HEK293T (cell line): ENCODE measurements at places on chromosomes 4 and X.

DNA sequence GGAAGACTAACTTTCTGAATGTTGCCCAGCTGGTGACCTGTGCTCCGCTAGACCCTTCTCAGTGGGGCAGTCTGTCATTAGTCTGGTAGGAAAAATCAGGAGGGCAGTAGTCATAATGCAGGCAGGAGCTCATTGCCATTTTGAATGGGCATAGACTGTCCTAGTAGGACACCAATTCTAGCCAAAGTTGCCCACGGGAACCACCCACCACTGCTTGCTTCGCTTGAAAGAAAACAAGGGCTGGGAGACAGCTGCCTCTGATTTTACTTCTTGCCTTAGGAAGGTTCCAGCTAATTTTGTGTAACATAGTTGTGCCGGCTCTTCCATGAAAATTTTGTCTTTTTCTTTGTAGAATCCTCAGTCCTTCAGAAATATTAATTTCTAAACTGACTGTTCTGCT lies 23.3 kb downstream of the HOPX start:
- DNase-seq: no peak

GRCh38 chrX:108590496-108590895 lies 145.9 kb downstream of the IRS4 start:
- no peak for DNase-seq

- no peak for DNase-seq
Measured at GRCh38 chrX:47707031-47707780, 48.2 kb upstream of the UXT start.

DNA sequence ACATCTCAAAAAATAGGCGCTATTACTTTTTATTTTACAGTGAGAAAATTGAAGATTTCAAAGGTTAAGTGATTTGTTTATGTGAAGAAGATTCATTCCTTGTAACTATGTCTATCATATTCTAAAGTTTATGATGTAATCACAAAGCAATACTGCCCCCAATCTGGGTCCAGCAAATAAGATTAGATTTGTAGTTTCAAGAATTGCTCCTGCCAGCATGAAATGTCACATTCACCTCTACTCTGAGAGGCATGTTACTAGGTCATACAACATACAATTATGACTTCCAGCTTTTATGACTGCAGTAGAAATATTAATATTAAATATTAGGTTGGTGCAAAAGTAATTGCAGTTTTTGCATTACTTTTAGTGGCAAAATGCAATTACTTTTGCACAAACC lies 976.2 kb downstream of the FSTL5 start:
- DNase-seq: no peak

GRCh38 chrX:121052122-121052521 lies 4.7 kb downstream of the GLUD2 start:
- DNase-seq: no peak

DNA sequence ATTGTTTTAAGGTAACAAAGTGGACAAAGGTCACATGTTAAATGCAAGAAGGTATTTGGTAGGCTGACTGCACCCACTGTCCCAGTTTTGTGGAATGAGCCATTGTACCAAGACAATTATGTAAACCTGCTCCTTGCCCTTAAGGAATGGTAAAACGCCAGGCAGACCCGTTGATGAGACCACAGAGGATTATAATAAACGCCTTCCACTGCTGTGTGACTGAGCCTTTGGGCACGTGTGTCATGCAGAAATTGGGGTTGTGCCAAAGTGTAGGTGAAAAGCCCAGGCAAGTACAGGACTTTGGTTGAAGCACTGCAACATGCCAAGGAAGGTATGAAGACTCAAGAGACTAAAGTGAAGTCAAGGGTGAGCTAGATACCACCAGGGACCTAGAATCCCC lies 59.7 kb downstream of the LRRC66 start:
- DNase-seq: no peak

DNA sequence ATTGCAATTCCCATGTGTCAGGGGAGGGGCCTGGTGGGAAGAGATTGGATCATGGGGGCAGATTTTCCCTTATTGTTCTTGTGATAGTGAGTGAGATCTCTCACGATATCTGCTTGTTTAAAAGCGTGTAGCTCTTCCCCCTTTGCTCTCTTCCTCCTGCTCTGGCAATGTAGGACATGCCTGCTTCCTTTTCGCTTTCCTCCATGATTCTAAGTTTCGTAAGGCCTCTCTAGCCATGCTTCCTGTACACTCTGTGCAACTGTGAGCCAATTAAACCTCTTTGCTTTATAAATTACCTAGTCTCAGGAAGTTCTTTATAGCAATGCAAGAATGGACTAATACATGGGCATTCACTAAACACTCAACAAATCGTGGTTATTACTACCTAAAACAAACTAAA lies 37.2 kb upstream of the PAPSS1 start:
- DNase-seq: no peak

GRCh38 chr4:53441564-53441963 lies 64.1 kb downstream of the FIP1L1 start:
- DNase-seq: no peak

DNA sequence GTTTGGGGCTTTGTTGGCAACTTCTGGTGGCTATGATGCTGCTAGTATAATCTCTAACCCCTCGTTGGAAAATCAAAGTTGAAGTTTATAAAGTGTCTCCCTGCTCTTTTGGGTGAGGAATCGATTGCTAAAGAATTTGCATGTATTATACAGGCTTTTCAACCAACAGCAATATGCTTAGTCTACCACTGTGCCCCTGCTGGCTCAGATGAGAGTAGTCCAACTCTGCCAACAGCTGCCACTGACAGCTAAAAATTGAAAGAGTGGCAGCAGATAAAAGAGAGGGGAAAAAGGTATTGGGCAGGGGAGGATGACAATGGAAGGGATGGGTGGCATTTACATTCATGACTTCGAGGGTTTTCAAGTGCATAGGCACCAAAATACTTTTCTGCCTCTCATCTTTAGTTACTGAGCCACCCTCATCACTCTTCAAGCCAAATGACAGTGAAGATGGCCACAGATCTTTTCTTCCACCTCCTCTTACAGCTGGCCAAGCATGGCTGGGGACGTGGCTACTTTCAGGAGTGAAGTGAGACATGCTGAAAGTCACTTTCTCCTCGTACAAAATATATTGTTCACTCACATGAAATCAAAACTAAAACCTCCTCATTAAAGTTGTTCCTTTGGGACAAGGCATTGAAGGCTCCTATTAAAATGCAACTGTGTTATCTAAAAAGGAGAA lies 2.7 kb upstream of the GRIA3 start:
- no peak for DNase-seq

- DNase-seq: no peak
Measured at GRCh38 chr4:175427751-175428150, 384.3 kb downstream of the GPM6A start.

DNA sequence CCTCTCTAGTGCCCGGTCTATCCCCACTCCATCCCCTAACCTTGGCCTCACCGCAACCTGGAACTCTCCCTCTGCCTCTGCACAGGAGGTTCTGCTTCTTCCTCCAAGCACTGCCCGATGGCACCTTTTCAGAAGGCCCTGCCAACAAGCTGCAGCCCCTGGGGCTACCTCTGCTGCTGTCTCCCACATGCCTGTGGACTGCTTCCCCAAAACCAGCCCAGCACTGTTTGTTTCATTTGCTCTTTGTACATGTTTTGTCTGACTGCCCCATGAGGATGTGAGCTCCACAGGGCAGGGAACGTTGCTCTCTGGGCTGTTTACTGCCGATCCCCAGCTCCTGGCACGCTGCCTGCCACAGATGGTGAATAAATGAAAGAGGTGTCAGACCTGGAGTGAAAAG lies 85.4 kb downstream of the INTS6L start:
- DNase-seq: no peak

DNA sequence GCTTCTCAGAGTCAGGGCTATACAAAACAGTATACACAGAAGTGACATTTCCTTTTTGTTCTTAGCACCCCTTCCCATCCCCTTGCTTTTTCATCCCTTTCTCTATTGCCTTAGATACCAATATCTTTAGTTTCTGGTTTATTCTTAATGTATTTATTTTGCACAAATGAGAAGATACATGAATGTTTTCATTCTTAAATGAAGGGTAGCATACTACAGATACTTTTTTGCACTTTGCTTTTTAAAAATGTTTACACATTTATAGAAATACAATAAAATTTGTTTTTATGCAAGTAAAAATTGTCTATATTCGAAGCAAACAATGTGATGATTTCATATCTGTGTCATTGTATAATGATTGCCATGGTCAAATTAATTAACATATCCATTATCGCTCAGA lies 33.1 kb downstream of the TSPAN7 start:
- DNase-seq: no peak

GRCh38 chr4:156303708-156304107 lies 350.0 kb upstream of the CTSO start:
- DNase-seq: no peak

DNA sequence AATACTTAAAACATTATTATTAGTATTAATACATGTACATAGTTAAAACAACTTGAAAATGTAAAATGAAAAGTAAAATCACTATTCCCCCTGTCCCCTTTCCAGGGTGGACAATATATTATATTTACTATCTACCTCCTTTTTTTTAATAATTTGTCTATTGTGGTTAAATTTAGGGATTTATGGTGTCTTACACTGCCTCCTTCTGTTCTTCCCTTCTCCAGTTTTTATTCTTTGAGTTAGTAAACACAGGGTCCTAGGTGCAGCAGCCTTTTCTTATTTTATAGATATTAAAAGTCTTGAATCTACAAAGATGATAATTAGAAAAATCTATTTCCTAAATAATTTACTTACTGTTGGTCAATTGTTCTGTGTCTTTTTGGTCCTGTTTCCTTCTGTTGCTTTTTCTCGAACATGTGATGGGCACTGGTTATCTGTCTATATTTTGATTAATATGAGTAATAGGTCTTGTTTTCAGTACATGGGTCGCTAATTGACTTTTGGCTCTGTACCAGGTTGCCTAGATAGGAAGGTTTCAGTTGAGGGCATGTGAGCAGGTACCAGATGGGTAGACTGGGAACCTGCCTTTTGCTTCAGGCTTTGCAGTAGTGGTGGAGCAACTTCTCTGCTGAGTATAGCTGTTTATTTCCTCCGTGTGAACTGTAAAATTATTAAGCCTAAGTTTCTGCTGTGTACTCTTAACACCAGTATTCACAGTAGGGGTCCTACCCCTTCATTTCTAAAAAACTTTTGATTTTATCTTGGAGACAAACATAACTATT lies 1.1 kb downstream of the NUDT9 start:
- DNase-seq: no peak

- DNase-seq: no peak
Measured at GRCh38 chrX:54178100-54178940, 4.7 kb downstream of the FAM120C start.

DNA sequence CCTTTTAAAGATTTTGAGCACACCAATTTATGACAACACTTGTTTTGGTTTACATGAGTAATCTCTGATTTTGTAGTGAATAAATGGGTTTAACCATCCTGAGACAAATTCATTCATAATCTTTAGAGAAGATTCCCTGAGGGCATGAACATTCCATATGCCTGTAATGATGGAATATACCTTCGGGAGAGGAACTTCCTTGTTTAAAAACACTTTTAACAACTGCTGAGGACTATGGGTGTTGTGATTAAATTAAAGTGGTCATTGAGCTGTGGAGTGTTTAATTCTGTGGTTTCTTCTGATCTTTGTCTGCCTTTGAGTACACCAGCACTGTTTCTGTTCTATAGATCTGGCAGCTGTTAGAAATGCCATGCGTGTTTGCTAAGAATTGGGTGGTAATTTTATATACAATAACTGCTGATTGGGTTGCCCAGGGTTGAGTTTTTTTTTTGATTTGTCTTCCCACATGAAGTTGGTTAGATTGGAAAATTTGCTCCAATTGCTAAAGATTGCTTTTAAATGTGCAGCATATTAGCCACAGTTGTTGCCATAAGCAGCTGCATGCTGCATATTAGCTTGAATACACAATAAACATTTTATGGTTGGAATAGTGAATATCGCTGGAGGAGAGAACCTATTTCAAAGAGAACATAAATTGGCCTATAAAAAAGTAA lies 86.8 kb downstream of the DCLK2 start:
- DNase-seq: no peak
